ENCODE measurements at places on chromosomes 7 and 10.
A peak's percentile ranks its signal among the peaks of the same experiment; 100 is the strongest.

DNA sequence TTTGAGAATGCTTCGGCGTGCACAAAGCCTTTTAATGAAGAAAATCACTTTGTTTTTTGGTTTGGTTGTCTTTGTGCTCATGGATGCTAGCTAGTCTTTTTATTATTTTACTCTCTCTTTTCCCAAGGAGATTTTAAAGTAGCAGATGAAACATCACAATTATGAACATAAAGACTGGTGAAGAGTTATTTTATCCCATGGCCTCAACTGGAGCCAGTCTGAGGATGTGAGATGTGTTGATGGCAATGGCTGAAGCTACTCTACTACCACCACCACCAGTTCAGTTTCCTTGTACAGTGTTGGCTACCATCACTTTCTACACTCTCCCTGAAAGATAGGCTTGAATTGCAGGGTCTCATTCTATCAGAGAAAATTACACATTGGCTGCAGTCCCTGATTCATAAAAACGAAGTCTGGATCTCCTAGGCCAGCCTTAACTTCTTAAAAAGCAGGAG lies 494 bp upstream of the HERC4 start:
- DNase-seq: no peak

- DNase-seq: peak; percentile 56
These were observed 442 bp downstream of the STYXL1 start for GRCh38 chr7:76047305-76047810.

DNA sequence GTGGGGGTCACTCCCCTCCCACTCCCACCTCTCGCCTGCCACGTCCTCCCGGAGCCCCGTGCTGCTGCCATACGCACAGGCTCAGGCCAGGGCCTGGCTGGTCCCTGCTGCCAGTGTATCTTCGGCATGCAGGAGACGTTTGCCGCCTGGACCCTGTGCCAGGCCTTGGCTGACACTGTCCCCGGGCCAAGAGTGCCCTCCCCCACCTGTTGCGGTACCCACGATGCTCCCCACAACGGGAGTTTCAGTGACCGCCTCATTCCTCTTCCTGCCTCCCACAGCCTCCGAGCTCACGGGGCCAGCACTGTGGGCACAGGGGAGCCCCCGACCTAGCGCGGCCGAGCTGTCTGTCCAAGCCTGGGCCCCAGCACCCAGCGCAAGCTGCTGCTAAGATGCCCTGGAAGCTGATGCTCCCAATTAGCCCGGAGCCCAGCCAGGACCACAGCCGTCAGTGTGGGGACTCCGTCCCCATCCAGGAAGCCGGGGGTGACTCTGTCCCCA lies 7.4 kb downstream of the TTYH3 start:
- DNase-seq: peak; percentile 72

GRCh38 chr10:50788951-50789945 lies 49.5 kb downstream of the ASAH2B start:
- DNase-seq: no peak

DNA sequence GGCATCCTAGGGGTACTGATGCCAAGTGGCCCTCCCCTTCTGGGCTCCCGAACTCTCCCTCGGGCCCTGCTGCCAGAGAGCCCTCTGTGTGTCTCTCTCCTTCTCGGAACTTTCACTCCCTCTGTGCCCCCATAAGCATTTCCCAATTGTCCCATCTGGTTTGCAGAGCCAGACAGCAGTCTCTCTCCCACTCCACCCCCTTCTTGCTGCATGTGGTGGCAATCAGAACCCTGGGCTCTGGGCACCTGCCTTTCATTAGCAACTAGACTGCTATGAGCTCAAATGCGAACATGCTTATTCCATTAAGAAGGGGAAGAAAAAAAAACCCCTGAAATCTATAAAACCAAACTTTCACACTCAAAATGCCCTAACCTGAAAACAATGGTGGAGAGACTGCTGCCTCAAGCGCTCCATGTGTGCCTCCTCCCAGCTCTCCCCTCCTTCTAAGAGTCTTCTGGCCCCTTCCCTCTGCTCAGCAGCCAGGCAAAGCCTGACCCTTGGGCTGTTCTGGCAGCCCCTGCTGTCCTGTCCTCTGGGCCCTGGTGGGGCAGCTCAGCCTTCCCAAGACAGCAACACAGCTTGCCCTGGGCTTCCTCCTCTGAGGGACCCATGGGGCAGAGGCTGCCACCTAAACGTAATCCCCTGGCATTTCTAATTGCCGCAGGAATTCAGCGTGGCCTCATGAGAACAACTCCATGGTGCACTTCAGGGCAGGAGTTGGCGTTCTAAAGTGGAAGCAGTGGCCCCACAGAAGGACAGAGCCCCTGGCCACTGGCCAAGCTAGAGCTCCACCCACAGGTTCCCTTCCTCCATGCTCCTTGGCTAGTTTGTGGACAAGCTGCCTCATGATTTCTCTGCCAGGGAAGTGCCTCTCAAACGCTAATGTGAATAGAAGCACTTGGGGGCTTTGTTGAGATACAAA lies 415.4 kb downstream of the PLXNA4 start:
- DNase-seq: no peak

GRCh38 chr7:108034586-108034985 lies 31.6 kb upstream of the LAMB1 start:
- no peak for DNase-seq

DNA sequence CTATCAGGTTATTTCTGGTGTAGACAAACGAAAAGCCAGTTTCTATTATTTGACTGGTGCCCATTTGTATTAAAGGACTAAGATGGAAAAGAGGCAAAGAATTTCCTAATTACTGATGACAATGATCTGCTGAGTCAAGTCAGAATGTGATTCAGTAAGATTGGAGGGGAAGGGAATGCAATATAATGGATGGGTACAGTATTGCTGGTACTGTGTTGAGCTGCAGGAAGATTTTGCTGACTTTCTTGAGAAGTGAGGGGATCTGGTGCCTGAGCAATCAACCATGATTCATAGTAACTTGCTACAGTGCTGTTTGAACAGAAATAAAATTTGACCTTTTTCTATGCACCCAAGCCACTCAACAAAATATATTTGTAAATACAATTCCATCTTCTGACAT lies 139.1 kb upstream of the RHEB start:
- DNase-seq: no peak

DNA sequence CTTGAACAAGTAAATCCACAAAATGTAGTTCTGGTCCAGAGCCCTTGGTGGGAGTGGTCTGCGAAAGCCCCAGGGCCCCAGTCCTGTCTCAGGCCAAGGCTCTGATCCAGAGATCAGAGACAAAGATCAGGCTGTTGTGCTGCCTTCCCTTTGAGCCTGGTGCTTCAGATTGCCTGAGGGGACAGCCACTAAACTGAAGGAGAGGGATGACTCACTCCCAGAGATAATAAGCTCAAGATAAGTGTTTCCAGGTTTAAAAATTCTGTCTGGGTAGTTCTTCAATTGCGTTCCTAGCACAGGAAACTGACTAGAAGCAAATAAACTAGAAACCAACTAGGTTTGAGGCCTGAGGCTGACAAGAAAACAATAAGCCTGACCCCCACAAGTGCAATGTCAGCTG lies 190.2 kb downstream of the RAMP3 start:
- no peak for DNase-seq

- no peak for DNase-seq
These were observed 22.6 kb upstream of the CPN1 start for GRCh38 chr10:100104300-100104699.

DNA sequence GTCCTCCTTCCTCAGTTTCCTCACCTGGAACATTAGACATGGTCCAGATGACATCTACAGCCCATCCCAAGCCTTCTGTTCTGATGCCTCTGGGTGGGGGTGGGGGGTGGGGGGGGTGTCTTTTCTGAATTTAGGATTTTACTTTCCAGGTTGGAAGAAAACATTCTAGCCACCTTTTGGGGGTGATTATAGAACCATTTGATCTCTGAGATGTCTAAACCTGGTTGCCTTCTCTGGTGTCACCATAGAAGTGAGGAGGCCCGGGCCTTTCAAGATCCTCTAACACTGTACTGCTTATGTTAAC lies 411.0 kb upstream of the ZMIZ1 start:
- no peak for DNase-seq

All from inflammatory macrophage (primary cell).